Amygdala (tissue), 56 donors: ENCODE measurements at places on chromosomes 7 and 10.

- no peak for DNase-seq
Observed at GRCh38 chr10:3235996-3236510, 63.5 kb upstream of the PITRM1 start.

- no peak for DNase-seq
Observed at GRCh38 chr7:17485368-17485767, 186.9 kb downstream of the AHR start.

- no peak for DNase-seq
Observed at GRCh38 chr10:70186090-70186489, 15.8 kb upstream of the SAR1A start.

DNA sequence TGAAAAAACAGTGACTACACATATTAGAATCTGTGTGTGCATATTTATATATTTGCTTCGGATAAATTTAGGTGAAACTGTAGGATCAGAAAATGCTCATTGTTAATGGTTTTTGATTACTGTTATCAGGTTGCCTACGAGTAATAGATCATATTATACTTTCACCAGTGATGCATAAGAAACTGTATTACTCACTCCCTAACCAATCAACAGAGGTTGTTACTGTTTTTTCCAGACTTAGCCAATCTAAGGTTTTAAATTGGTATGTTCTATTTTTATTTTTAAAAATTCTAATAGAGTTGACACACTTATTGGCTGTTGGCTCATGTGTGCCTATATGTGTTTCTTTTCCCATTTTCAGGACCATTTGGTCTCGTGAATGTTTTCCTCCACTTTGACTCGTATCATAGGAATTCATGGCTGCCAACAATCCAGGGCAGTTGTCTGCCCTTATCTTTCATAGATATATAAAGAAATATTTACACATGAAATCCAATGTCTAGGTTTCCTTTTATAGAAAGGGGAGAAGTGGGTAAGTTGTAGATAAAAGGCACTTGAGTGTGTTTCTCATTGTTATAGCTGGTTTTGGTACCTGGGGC is 59.2 kb downstream of the ANLN start:
- DNase-seq = no peak

- DNase-seq = no peak
Observed at GRCh38 chr7:94295850-94296249, 98.8 kb upstream of the COL1A2 start.

- no peak for DNase-seq
Observed at GRCh38 chr7:101081432-101081831, 3.8 kb upstream of the TRIM56 start.

- DNase-seq = no peak
Observed at GRCh38 chr7:18497800-18498199, 2.3 kb downstream of the HDAC9 start.

DNA sequence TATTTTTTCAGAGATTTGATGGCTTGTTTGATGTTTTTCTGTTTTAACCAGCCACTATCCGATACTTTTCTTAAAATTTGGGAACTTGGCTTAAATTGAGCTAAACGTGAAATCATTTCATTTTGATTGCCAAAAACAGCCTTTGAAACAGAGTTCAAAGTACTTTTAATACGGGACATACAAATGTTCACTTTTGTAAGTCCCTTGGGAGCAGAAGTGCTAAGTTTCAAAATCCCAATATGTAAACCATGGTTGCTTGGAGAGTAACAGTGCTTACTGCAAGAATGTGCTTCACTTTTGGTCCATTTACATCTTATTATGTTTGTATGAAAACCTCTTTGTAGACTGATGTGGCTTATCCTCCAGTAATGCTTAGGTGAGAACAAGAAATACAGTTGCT is 10.9 kb downstream of the PNPLA8 start:
- DNase-seq = no peak

DNA sequence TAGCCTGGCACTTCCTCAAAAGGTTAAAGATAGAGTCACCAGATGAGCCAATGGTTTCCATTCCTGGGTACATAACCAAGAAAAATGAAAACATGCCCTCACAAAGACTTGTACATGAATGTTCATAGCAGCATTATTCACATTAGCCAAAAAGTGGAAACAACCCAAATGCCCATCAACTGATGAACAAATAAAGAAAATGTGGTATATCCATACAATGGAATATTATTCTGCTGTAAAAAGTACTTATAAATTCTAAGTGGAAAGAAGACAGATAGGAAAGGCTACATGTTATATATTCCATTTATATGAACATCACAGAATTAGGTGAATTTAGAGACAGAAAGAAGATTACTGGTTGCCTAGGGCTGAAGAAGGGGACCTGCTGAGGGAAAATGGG is 10.7 kb upstream of the SLC16A9 start:
- no peak for DNase-seq

DNA sequence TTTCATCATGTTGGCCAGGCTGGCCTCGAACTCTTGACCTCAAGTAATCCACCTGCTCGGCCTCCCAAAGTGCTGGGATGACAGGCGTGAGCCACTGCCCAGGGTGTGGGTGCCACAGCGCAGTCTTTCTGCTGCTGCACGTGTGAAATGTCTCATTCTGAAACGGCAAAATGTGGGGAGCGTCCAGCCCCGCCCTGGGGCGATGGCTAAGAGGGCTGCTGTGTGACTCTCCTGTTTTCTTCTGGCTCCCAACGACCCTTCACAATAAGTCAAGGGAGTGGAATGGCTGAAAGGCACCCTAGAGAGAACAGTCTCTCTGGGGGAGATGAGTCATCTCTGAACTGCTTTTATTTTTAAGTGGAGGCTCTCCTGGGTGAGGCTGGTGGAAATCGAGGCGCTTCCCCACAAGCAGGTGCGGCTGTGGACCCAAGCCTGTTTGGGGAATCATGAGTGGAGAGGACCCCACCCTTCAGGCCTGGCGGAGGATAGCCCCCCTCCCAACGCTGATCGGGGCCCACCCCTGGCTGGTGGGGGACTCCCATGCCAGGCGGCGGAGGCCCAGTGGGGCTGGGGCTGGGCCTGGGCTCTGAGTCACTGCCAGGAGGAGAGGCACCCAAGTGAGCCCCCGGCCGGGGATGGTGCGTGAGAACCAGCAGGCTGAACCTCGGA is 18.0 kb downstream of the ADAP1 start:
- no peak for DNase-seq

DNA sequence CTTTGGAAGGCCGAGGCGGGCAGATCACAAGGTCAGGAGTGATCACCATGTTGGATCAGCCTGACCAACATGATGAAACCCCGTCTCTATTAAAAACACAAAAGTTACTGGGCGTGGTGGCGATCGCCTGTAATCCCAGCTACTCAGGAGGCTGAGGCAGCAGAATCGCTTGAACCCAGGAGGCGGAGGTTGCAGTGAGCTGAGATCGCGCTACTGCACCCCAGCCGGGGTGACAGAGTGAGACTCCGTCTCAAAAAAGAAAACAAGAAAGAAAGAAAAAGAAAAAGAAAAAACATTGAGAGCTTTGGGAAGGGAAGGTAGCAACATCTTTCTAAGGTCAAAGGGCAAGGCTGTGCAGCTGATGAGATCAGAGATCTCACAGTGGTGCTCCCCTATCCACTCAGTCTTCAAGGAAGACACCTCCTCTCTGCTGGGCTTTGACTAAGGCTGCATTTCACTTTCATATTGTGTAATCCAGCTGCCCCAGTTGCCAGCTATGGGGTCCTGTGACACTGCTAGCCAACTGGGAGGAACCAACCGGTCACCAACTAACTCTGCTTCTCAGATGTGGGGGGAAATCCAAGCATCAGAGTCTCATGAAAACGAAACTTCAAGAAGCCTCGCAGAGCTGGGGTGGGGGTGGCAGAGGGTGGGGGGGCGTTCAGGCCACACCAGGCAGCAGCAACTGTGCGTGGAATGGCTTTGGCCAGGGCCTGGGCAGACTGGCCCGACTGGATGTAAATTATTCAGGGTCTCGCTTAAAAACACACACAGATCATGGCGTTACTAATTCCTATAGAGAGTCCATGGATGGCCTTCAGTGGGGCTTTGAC is 1.5 kb downstream of the IL15RA start:
- no peak for DNase-seq

GRCh38 chr7:155399577-155399976 is 58.4 kb upstream of the EN2 start:
- no peak for DNase-seq

DNA sequence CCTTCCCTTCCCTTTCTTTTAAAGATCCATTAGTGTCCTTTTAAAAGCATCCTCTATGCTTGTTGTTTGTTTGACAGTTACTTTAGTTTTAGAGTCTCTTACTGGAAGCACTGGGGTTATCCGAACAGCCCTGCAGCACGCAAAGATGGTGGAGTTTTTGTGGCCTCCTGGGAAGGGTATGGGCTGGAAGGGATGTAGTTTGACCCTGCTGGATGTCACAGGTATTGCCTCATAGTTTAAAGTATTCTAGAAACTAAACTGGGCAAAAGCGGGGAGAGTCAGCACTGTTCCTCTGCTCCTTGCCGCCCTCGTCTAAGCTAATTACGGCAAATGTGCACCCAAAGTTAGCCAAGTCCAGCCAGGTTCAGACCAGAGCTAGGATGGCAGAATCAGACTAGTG is 35.8 kb upstream of the GNAI1 start:
- DNase-seq = no peak

- no peak for DNase-seq
Observed at GRCh38 chr10:102599565-102600327, 44.5 kb upstream of the TRIM8 start.

DNA sequence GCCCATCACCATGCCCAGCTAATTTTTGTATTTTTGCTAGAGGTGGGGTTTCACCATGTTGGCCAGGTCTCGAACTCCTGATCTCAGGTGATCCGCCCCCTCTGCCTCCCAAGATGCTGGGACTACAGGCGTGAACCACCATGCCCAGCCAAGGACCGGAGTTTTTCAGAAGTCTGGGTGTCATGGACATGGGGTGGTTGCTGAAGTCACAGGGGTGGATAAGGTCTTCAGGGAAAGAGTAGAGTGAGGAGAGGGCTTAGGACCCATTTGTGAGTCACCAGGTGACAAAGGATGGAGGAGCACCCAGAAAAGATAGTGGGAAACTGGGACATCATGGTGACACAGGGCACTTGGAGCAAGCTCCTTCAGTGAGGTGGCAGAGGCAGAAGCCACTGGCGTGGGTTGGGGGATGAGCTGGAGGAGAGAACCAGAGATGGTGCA is 2.8 kb upstream of the GPRIN2 start:
- no peak for DNase-seq

DNA sequence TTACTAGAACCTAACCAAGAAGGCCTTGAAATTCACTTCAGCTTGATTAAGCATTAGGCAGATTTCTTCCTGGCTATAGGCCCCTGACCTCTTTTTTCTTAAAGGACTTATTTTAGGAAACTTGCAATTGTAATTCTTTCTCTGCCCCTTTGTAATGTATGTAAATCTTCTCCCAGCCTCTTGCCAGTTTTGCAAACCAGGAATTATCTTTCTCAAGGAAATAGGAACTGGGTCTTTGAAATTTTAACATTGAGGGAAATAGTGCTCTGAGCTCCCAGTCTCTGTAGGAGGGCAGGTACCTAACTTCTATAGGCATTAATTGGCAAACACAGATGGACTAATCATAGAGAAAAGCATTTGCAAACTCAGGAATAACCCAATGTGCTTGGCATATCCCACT is 342.7 kb downstream of the THSD7A start:
- no peak for DNase-seq

- no peak for DNase-seq
Observed at GRCh38 chr7:135692055-135692454, 29.7 kb downstream of the STMP1 start.

DNA sequence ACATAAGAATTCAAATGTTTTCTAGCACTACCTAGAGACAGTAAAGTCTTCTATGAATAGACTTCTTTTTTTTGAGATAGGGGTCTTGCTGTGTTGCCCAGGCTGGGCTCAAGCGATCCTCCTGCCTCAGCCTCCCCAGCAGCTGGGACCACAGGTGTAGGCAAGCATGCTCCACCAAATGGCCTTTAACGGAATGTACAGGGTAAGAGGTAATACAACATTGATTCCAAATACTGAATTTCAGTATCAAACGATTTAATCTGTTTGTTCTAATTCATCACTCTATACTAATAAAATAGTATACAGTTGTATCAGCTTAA is 55.8 kb upstream of the NCAPG2 start:
- DNase-seq = no peak

GRCh38 chr10:3961082-3961481 is 176.1 kb upstream of the KLF6 start:
- no peak for DNase-seq

DNA sequence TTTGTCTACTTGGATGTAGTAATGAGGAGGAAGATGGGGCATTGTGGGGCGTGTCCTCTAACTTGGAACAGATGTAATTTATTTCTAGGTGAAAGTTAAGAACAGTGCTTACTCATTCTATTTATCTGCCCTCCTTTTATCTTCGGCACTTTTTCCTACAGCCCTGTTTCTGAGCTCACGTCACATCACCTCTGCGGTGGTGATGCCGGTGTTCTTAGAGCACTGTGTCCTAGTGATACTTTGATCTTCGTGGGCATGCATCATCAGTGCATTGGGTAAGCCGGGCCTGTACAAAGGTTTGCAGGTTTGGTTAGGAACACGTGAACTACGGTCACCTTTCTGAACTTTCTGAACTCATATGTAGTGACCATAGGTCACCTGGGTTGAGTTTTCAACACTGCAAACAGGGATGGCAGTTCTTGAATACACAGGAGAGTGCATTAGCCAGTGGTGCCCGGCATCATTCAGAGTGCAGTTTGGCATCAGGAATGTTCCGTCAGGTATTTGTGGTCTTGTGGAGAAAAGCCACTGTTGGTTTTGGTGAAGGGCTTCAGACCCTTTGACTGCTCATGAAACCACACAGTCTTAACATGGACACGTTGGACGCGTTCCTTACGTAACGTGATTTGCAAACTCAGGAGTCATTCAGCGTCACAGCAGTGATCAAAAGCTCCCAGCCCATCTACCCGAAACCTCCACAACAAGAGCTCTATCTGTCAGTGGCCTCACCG is 5.6 kb downstream of the POR start:
- DNase-seq = no peak

DNA sequence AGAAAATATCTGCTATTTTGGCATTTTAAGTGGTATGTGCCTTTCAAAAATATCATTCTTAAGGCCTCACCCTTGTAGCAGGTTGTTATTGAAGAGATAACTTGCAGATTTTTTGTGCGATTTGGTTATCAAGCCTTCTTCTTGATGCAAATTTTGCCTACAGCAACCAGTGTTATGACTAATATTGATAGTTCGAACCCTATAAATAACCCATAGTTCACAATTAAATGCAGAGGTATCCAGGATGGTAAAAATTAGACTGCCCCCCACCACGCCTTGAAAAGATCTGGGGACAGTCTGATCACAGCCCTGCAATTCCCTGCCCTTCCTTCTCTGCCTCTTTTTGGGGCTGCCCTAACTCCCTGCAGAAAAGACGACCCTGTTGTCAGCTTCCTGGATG is 28.4 kb upstream of the RAPGEF5 start:
- no peak for DNase-seq

DNA sequence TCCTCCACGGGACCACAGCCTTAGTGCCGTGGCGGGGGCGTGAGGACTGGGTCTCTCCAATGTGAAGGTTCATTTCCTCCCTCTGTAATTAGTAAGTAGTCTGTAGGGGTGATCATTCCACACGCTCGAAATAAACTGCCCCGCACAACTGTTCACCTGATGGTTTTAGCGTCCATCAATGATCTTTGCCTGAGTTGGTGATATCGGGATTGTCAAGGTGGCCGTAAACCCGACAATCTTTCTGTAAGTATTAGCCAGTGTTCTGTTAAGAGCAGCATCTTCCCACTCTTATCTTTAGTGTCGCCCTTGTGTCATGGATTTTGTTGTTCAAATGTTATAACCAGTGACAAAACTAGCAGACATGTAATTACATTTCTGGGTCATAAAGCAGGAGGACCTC is 17.7 kb downstream of the AGAP3 start:
- no peak for DNase-seq
